ENCODE measurements at places on chromosomes 4 and X.

GRCh38 chrX:123830309-123830708 is 29.5 kb upstream of the XIAP start:
- H3K4me3 ChIP-seq = no peak overlapping the region
- no peaks in the 10 kb centered on the region for H3K27me3 ChIP-seq
- DNase-seq = no peak
- H3K4me1 ChIP-seq = peaks cover 7% of the 10 kb centered on the region
- no peak overlapping the region for H3K27ac ChIP-seq
- H3K36me3 ChIP-seq = no peaks in the 10 kb centered on the region

GRCh38 chrX:11579636-11580600 is 85.8 kb downstream of the ARHGAP6 start:
- no peak overlapping the region for H3K4me3 ChIP-seq
- H3K4me1 ChIP-seq = no peaks in the 10 kb centered on the region
- no peak overlapping the region for H3K27ac ChIP-seq
- no peaks in the 10 kb centered on the region for H3K27me3 ChIP-seq
- no peak for DNase-seq

GRCh38 chrX:134004084-134004483 is 18.7 kb upstream of the GPC3 start:
- peaks cover 41% of the 10 kb centered on the region for H3K4me1 ChIP-seq
- DNase-seq = no peak
- peaks cover 5% of the 10 kb centered on the region for H3K27me3 ChIP-seq

DNA sequence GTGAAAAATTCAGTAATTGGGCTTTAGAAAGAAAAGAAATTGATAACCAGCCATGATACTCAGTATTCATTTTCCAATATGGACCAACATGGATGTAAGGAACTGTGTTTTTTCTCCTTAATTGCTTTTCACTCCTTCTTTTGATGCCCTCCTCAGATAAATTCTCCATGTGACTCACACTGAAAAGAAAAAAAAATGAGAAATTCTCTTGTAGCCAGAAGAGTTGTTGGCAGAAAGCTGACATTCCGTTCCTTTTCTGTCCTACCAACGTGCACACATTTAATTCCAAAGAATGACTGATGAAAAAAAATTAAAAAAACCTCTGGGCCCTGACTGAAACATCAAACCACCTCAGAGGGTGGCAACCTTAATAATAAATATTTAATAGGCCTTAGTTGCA is 153.1 kb downstream of the AMELX start:
- H3K27me3 ChIP-seq = no peaks in the 10 kb centered on the region
- no peak for DNase-seq
- H3K27ac ChIP-seq = no peak overlapping the region
- H3K36me3 ChIP-seq = no peaks in the 10 kb centered on the region

- no peak overlapping the region for H3K4me3 ChIP-seq
- DNase-seq = peak; percentile 52
- H3K27me3 ChIP-seq = no peaks in the 10 kb centered on the region
- H3K27ac ChIP-seq = no peak overlapping the region
- H3K36me3 ChIP-seq = peaks cover 46% of the 10 kb centered on the region
Observed at GRCh38 chr4:5783486-5783885, 72.5 kb downstream of the EVC start.

DNA sequence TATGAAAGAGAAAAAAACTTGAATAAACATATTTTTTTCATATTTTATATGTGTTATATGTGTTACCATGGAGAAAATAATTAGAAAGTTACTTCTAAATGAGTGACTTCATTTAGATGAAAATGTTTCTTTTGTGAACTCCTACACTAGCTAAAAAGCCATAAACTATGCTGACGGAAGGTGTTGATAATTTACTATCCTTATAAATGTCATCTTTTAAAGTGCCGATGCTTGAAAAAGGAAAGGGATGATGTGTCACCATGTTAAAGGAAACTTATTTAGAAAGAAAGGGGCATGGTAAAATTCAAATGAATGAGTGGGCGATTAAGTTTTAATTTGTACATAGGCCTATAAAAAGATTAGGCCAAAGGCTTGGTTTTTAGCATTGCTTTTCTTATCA is 133.8 kb downstream of the SPRY1 start:
- peaks cover 6% of the 10 kb centered on the region for H3K36me3 ChIP-seq
- DNase-seq = no peak
- H3K27ac ChIP-seq = no peak overlapping the region
- H3K4me3 ChIP-seq = no peak overlapping the region
- peaks cover 15% of the 10 kb centered on the region for H3K4me1 ChIP-seq

- peaks cover 12% of the 10 kb centered on the region for H3K27me3 ChIP-seq
- H3K36me3 ChIP-seq = peaks cover 5% of the 10 kb centered on the region
- H3K4me1 ChIP-seq = peaks cover 23% of the 10 kb centered on the region
- peak; percentile 80 for DNase-seq
Observed at GRCh38 chr4:138919094-138919936, 96.3 kb upstream of the NOCT start.

- H3K27me3 ChIP-seq = no peaks in the 10 kb centered on the region
- no peak overlapping the region for H3K4me3 ChIP-seq
- DNase-seq = no peak
- H3K36me3 ChIP-seq = no peaks in the 10 kb centered on the region
- peaks cover 13% of the 10 kb centered on the region for H3K4me1 ChIP-seq
- no peak overlapping the region for H3K27ac ChIP-seq
Observed at GRCh38 chr4:150943818-150944217, 71.3 kb downstream of the LRBA start.

DNA sequence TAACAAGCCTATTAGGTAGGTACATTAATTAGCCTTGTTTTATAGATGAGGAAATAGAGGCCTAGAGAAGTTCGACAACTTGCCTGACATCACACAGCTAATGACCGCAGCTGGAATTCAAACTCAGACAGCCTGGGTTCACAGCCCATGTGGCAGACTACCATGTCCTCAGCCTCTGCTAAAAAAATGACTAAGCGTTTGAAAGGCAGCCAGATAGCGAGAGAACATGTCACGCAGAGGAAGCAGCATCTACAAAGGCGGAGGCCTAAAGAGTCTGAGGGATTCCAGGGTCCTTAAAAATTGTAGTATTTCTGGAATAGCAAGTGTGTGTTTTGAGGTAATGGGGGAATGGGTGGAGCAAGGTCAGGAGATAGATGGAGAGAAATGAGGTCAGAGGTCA is 33.2 kb upstream of the BMP15 start:
- H3K27me3 ChIP-seq = no peaks in the 10 kb centered on the region
- no peaks in the 10 kb centered on the region for H3K4me1 ChIP-seq
- H3K27ac ChIP-seq = no peak overlapping the region
- H3K36me3 ChIP-seq = no peaks in the 10 kb centered on the region
- no peak overlapping the region for H3K4me3 ChIP-seq

- H3K4me1 ChIP-seq = peaks cover 3% of the 10 kb centered on the region
- no peaks in the 10 kb centered on the region for H3K36me3 ChIP-seq
- no peaks in the 10 kb centered on the region for H3K27me3 ChIP-seq
- no peak for DNase-seq
- peak overlapping the region; percentile 71 for H3K4me3 ChIP-seq
Observed at GRCh38 chrX:71214604-71215337, 8.3 kb upstream of the GJB1 start.

DNA sequence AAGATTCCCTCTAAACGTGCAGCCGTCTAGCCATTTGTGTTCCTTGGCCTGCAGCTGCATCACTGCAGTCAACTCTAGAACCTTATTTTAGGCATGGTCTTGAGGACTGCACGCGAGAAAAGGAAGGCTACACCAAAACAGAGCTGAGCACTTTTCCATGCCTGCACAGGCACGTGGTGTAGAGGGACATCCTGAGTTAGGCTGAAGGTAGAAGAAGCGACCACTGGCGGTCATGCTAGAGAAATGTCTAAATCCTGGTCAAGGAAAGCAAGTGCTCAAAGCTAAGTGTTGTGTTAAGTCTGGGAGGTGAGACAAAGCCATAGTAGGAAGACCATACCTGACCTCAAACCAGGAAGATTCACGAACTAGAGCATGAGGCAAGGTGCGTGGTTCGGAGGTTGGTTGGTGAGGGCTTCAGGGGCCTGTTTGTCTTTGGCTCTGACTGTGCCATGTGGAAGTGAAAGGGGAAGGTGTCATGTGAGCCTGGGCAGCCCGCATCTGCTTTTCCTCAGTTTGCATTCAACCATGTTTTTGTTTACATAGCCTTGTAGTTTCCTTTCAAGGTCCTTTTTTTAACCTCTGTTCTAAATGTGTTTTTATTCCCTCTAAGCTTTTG is 203.8 kb downstream of the AASDH start:
- H3K4me1 ChIP-seq = peaks cover 25% of the 10 kb centered on the region
- peaks cover 30% of the 10 kb centered on the region for H3K36me3 ChIP-seq
- H3K4me3 ChIP-seq = no peak overlapping the region
- no peaks in the 10 kb centered on the region for H3K27me3 ChIP-seq
- no peak for DNase-seq

Data from type B pancreatic cell (in vitro differentiated cells).